ENCODE measurements at places on chromosomes 2 and 18.

GRCh38 chr2:193251909-193252308 is 1057.2 kb upstream of the TMEFF2 start:
- no peak for DNase-seq

GRCh38 chr2:121160366-121160765 is 124.6 kb downstream of the TFCP2L1 start:
- no peak for DNase-seq

GRCh38 chr2:959457-959856 is 8.8 kb downstream of the SNTG2 start:
- DNase-seq = no peak

DNA sequence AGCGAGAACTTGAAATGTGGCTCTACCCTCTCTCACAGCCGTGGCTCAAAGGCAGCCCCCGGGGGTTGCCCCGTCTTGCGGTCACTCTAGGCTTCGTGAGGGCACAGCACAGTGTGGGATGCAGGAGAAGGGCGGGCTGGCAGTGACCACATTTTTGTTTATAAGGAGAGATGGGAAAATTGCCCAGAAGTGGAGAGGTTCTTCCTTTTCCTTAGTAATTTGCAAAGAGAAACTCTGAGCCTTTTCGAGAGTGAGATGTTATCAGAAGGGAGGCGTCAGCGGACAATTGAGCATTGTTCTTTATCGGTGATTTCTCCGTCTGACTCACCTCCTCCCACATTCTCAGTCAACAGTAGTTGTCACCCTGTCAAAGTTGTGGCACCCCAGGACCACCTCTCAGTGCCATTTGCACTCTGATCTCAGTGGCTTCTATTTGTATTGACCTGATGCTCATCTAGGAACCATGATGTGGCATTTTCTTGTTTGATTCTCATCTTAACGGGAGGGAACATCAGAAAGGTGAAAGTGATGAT is 89.6 kb downstream of the ACAA2 start:
- DNase-seq = no peak

DNA sequence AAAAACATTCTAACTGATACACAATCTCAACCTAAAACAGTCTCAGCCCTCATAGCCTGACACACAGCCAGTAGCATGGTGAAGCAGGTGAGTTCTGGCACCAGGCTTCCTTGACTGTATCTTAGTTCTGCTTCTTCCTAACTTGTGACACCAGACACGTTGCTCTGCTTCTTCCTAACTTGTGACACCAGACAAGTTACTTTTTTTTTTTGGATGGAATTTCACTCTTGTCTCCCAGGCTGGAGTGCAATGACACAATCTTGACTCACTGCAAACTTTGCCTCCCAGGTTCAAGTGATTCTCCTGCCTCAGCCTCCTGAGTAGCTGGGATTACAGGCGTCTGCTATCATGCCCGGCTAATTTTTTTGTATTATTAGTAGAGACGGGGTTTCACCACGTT is 6.7 kb upstream of the ATG16L1 start:
- DNase-seq = no peak

DNA sequence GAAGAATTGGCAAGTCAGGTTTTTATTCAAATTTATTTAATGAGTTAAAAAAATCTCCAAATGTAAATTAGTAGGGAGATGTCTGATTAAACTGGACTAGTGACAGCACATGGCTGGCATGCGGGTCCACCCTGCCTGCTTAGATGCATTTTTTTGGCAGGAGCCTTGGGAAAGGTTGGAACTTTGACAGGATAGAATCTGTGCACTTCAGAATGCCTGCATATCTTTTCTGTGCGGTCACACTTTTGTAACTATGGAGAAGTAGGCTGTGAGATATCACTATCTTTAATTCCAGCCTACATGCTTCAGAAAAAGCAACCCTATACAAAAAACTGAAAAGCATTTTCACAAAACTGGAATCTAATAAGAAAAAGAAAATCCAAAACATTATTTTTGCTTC is 317.8 kb downstream of the MBD2 start:
- no peak for DNase-seq

All from stimulated activated CD4-positive, alpha-beta T cell treated with anti-CD3 and anti-CD28 coated beads, Interleukin-2, amount 100 ng/mL, for 4 hours (primary cell).